C1 segment of cervical spinal cord (tissue), 14 donors: ENCODE measurements at places on chromosomes 12 and 14.

DNA sequence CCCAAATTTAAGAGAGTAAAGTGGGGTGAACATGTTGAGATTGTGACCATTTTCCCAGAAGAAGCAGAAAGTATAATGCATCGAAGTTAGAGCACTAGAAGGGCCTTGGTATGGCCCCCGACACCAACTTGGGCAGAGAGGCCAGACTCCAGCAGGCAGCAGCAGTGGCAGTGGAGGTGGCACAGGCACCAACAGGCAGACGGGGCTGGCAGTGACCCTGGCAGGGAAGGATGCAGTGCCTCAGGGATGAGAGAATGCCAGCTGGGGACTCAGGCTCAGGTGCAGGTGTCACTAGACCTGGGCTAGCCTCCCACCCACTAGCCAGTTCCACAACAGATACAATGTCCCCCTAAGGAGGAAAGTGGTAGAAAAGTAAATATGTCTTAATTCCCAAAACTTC, 27.7 kb upstream of the AMIGO2 start:
- no peak for DNase-seq

DNA sequence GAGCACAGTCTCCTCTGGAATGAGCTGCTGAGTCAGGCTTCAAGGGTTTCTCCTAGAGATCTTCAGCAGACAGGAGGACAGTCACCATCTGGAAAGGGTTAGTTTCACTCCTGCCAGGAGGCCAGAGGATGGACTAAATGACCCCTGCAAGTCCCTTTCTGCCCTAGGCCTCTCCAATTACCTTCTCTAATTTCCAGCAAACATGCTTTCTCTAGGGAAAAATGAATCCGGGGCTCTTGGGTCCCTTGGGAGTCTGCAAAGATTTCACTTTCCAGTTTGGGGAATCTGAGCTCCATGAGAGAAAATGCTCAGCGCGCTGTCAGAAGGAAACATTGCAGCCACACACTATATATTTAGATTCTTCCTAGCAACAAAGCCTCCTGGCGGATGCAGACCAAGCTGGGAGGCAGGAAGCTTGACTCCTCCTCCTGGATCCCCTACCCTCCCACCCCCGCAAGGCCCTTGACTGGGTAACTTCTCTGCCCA, 184.4 kb upstream of the CCND2 start:
- DNase-seq = no peak

GRCh38 chr12:103696101-103696500, 109.0 kb downstream of the STAB2 start:
- no peak for DNase-seq

DNA sequence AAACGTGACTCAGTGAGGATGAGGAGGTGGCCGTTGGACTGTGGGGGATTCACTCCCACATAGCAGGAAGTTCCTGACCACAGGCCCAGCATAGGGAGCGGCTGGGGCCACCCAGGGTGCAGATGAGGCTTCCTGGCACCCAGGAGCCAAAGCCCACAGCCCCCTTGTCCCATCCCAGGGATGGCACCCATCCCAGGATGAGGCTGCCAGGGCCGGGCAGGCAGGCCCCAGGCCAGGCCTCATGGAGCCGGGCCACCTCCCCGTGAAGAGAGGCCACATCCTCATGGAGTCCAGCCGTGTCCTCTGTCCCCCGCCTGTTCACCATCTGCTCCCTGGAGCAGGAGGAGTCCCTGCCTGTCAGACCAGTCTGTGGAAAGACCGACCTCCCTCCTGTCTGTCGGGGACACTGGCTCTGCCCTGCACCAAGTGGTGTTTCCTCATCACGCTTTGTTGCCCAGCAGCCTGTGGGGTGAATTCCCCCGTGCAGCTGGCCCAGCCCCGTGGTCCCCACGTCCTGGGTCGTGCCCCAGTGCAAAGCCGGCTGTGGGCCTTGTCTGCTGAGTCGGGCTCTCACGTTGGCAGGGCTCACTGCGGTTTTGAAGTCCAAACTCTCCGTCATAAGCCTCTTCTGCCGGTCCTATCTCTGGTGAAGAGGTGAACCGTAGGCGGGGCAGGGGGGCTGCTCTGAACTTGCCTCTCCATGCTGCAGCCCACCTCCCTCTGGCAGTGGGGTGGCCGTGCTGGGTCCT, 24.5 kb downstream of the MMP17 start:
- no peak for DNase-seq

GRCh38 chr14:33914676-33915516, 36.0 kb downstream of the EGLN3 start:
- DNase-seq = no peak

- DNase-seq = no peak
These were observed 14.0 kb downstream of the ATP6V1D start for GRCh38 chr14:67345583-67345982.

DNA sequence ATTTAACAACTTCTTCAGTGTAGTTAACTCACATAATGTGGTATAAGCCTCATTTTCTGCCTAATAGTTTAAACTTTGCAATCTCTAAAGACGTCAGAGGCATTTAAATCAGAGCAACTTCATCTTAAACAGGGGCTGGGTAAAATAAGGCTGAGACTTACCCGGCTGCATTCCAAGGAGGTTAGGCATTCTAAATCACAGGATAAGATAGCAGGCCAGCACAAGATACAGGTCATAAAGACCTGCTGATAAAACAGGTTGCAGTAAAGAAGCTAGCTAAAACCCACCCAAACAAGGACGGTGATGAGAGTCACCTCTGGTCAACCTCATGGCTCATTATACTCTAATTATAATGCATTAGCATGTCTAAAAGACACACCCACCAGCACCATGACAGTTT, 115.6 kb upstream of the PKP2 start:
- DNase-seq = no peak

- no peak for DNase-seq
These were observed 147.4 kb upstream of the EGLN3 start for GRCh38 chr14:34098045-34098984.

- peak; percentile 53 for DNase-seq
These were observed 206.5 kb downstream of the BCAT1 start for GRCh38 chr12:24742378-24742777.

GRCh38 chr12:118371321-118372282, 1.1 kb downstream of the TAOK3 start:
- DNase-seq = peak; percentile 36

GRCh38 chr12:12533238-12533829, 29.3 kb downstream of the DUSP16 start:
- DNase-seq = no peak

GRCh38 chr14:69719501-69719951, 47.4 kb upstream of the SRSF5 start:
- no peak for DNase-seq

GRCh38 chr12:48092611-48093010, 13.3 kb downstream of the SENP1 start:
- no peak for DNase-seq

GRCh38 chr12:121333747-121334146, 18.5 kb downstream of the ANAPC5 start:
- DNase-seq = no peak

- no peak for DNase-seq
These were observed 93.9 kb upstream of the ABCD2 start for GRCh38 chr12:39713552-39713951.

DNA sequence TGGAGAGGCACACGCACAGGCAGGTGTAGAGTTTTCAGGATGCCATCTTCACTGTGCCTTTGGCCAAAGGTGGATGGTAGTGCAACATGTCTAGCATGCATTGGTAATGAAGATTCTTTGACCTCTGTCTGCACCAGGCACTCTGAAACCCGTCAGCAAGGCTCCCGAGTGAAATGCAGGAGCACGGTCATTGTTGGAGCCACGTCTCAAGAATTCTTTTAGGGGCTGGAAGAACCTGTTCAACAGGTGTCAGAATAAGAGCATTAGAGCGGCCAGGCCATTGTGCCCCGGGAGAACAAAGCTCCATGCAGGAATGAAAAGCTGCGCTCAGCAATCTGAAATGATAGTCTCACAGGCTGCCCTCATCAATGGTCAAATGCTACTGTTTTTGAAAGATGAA, 40.2 kb upstream of the DICER1 start:
- DNase-seq = no peak
